ENCODE measurements at places on chromosomes 5 and 9. TPM values are rescaled to one million over a fixed set of nuclear protein-coding genes. Genes with fewer than 3 reads are reported as not detected.

Gene FBXL17
- 33.5 TPM for polyA plus RNA-seq

Gene SLC6A3
- 0.72 TPM for polyA plus RNA-seq

Gene F12
- polyA plus RNA-seq = 4.6 TPM

Gene NDUFA8
- 81.0 TPM for polyA plus RNA-seq

Gene ADAMTS16
- 87.3 TPM for polyA plus RNA-seq

DNA sequence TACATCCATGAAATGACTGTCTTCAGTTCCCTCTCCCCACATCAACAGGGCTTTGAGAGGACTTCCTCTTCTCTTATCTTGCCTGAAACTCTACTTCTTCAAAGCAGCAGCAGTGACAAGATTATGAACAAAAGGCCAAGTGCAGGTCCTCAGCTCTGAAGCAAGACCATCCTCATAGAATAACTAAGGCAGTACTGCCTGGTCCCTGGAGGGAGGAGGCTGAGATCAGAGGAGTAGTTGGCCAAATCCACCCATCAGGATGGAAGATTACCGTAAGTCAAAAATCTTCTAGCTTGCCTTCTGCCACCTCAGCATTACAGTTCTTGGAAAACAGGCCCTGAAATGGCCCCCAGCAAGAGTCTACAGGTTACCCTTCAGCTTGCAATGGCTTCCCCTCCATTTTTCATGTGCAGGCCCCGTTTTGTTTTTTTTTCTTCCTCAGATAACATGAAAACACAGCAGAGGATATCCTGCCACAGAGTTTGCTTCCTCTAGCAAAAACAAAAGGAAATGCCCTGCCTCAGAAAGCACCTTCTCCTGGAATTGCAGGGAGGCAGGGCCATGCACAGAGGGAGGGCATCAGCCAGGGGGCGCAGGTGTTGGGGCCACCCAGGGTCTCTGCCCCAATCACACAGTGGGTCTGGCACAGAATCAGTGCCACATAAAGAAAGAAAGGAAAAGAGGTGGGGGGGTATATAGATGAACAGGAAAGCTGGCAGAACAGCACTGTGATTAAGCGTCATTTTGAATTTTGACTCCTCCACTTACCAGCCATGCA is 40.0 kb downstream of the KLHL3 start:
- no peak for DNase-seq

DNA sequence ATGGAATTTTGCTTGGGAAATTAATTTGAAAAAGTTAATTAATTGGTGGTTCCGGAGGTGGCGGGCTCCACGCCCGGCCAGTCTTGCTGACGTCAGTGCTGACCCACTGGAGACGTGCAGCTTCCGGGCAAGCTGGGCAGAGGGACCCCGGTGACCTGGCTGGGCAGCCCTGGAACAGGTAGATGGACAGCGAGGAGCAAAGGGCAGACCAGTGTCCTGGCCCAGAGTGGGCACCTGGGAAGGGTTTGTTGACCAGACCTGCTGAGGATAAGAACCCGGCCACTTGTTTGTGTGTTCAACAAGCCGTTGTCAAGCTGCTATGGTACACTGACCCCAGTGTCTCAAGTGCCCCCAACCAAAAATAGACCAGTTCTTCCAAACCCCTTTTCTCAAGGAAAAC is 17.5 kb downstream of the CXXC5 start:
- DNase-seq = no peak

GRCh38 chr9:6873857-6874256 is 116.1 kb downstream of the KDM4C start:
- no peak for DNase-seq

DNA sequence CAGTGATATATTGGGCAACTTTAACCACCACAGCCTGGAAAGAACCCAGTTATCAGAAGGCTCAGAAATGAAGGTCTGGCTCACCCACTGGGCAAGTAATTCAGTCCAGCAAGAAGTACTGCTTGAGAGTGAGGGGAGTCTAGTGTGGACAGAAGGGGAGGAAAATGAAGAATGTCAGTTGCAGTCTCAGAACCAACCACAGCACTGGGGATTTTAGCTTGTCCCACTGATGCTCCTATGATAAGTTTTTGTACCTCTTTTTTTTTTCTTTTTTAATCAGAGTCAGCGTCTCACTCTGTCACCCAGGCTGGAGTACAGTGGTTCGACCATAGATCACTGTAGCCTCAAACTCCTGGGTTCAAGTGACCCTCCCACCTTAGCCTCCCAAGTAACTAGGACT is 9.4 kb upstream of the CD72 start:
- DNase-seq = no peak

- DNase-seq = peak; percentile 14
Observed at GRCh38 chr5:106094204-106094607, 1576.5 kb downstream of the EFNA5 start.

- no peak for DNase-seq
Observed at GRCh38 chr9:88106492-88106891, 31.8 kb downstream of the SPATA31C2 start.
